Stimulated activated CD8-positive, alpha-beta memory T cell treated with anti-CD3 and anti-CD28 coated beads, Interleukin-7, amount 100 ng/mL, for 48 hours (primary cell): ENCODE measurements at places on chromosomes 5 and 9.

GRCh38 chr5:95728494-95729114 is 2.5 kb upstream of the RHOBTB3 start:
- DNase-seq = no peak

DNA sequence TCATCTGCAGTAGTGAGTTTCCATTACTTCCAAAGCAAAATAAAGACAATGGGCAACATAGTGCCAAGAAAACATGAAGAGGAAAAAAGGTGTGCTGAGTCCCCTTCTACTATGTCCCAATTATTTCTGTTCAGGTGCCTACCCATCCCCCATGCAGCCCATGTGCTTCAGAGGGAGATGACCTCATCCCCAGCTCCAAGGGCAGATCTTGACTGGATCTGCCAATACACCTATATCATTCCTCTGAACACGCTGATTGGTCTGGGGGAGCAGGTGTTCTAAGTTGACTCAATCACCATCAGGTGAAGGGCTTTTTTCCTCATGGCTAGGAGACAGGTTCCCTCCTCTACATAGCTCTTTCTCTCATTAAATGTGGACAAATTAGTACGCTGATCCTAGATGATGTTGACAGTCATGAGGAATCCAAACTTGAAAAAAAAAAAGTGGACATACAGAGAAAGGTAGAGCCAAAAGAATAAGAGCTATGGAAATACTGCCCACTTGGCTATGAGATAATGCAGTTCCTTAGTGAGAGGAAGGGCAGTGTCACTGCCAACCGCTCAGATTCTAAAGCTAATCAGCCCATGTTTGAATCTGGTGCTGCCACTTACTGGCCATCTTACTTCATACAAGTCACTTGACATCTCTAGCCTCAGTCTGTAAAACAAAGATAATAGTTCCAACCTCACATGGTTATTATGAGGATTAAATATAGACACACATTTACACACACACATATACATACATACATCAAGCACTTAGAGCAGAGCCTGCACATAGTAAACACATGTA is 23.1 kb downstream of the PRELID2 start:
- no peak for DNase-seq

GRCh38 chr5:126720369-126720768 is 56.6 kb upstream of the LMNB1 start:
- no peak for DNase-seq

DNA sequence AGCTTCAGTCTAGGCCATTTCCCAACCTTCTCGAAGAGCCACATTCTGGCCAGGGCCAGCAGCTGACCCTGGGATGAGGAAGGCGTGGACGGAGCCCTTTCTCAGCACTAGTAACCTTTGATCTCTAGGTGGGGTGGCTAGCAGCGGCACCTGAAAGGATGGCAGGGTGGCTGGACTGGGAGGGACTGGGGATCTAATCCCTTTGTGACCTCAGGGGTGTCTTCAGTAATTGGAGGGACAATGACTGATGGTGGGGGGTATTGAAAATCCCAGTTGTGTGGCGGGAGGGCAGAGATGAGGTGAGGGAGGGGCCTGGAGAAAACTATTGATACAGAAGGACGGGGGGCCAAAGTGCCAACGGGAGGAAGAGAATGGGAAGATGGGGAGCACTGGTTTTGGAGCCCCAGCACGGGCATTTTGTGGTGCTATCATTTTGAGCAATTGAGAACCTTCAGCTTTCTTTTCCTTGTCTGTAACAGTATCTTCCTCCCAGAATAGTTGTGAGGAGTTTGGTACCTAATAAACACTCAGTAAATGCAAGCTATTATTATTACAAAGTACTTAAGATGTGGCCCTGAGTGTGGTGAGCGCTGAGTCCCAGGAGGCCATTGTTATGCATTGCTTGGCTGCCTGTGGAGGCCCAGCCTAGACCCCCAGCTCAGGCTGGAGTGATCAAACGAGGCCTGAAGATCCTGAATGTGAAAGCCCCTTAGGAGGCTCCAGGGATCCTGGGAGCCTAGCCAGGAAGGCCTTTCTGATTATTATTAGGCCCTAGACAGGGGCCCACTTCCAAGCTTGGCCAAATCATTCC is 37.3 kb upstream of the UBE2D2 start:
- DNase-seq = no peak

DNA sequence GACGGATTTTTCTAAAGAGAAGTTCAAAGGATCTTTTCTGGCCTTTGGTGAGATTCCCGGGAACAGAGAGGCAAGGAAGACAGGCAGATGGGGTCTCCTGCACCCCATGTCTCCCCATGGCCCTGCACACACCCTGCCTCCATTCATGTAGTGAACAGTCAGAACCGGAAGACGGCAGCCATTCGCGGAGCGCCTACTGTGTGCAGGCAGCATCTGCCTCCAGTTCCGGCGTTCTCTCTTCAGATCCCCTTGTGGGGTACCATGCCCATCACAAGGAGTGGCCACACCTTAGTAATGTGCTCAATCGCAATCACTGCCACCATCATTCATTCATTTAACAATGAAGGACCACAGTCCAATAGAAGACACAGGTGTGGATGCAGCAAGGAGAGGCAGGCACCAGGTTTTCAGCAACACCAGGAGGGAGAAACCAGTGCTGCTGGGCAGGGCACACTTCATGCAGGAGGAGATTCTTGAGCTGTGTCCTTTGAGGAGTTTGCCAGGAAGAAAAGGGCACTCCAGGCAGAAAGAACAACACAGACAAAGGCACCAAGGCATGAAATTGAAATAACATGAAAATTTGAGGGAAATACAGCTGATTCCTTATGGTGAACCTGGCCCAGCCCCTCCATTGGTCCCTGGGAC is 171.5 kb upstream of the PHYKPL start:
- no peak for DNase-seq
